Neural crest cell (in vitro differentiated cells): ENCODE measurements at places on chromosomes 16 and 17.

DNA sequence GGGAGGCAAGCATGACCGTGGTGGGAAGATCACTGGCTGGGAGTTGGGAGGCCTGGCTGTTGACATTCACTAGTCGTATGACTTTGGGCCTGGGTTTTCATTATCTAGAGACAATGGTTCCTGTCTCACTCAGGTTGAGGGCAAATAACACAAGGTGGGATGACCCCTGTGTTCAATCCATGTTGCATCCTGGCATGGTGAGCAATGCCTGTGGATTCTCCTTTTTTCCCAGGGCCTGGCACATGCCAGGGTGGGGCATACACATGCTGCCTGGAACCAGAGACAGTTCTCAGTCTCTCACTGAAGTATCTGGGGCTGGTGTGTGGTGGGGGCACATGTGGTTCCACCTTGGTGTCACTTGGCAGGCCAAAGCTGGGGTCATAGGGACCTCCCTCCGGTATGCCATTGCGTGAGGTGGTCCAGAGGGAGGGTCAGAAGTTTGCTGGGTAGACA, 5.4 kb downstream of the THRA start:
- no peak for DNase-seq

GRCh38 chr17:75403131-75403530, 2.3 kb downstream of the GRB2 start:
- no peak for DNase-seq

GRCh38 chr17:57582881-57583756, 162.0 kb downstream of the CCDC182 start:
- DNase-seq, result no peak

DNA sequence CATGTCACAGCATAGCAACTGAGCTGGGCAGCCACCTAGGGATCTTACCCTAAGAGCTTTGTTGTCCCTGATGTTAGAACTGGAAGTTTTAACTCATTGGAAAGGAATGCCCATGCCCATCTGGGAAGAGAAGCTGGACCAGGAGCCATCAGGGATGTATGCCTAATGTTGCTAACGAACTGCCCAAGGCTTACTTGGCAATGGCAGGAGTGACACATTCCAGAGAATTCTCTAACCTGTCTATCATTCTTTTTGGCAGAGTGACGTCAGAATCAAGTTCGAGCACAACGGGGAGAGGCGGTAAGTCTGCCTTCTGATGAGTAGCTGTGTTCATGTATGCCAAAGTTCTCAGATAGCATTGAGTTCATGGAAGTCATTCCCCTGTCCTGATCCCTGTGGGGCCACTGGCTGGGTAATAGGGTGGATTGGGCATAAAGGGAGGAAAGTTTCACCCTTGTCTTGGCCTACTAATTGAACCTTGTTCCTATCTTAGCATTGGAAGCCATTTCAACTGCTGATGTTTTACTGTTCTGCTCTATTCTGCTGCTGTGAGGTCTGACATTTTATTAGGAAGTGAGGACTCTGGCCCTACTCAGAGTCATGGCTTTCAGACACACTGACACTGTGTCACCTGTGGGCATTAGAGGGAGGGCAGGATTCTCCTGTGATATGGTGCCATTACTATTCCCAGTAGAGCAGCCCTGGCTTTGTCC, 23.7 kb downstream of the MAP3K3 start:
- no peak for DNase-seq

DNA sequence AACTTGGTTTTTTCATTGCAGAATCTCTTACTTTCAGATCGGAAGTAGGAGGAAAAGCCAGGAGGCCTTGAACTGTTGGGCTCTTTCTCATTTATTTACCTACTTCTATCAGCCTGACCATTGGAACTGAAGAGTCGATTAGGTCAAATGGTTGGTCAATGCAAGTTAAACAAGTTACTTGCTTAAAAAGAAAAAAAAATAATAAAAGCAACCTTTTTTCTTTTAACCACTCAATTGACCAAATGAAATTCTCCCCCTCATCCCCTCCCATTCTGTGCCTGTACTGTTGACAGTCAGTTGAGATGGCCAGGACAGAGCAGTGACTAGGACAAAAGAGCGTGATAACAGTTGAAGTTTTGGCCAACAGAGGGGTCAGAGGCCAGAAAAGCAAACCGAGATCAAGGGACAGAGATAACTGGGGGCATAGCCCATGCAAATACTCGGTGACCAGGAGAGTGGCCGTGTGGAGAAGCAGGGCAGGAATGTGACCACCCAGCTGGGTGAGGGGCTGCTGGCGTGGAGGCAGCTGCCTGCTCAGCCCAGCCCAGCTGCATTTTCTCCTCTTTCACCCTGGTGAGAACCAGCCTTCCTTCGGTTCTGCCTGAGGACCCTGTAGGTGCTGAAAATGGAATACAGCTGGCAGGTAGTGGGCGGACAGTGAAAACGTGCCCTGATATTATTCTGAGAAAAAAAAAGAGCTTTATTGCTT, 72.2 kb downstream of the HS3ST3B1 start:
- peak; percentile 5 for DNase-seq

DNA sequence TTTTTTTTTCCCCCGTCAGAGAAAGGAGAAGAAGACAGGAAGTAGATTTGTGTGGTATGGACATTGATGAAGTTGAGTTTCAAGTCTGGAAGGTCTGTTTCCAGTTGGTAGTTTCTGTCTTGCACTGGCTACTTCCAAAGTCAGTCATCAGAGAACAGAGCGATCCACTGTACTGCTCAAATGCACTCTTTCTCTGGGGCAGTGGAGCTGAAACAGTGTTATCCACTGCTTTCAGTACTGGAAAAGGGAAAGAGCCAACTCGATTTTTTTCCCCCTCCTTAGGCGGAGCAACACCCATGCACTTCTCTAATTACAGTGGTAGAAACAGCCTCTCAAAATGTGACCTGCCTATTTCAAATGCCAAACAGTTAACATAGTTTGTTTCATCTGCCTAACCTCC, 7.4 kb downstream of the PRKCA start:
- DNase-seq, result no peak

DNA sequence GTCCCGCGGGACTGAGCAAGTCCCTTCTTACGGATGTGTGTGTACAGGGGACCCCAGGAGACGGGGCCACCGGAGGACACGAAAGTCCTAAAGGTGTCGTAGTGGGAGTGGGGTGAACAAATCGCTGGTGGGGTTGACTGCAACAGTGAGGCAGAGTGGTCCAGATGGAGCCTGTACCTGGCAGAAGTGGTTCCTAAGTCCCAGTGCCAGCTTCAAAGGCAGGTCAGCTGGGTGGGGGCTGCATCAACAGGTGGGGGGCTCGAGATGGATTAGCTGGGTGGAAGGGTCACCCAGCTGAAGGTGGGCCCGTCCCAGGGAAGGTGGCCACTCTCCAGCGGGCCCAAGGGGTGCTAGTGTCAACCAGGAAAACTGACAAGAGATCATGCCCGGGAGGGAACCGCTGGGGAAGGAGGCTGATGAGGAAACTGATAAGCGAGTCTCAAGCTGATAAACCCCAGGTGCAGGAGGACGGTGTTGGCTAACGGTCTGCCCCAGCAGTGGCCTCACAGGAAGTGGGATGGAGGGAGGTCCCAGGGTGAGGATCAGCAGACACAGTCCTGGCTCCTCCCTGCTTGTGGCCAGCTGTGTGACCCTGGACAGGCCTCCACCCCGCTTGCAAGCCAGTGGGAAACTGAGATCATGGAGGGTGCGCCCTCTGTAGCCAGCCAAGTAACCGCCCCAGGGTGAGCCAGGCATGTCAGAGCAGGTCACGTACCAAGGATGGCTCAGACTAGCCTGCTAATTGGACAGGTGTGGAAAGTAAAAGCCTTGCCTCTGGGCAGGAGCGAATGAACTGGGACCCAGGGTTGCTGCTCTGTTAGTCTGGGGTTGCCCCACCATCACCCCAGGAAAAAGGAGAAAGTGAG, 1.0 kb downstream of the ORAI3 start:
- no peak for DNase-seq

DNA sequence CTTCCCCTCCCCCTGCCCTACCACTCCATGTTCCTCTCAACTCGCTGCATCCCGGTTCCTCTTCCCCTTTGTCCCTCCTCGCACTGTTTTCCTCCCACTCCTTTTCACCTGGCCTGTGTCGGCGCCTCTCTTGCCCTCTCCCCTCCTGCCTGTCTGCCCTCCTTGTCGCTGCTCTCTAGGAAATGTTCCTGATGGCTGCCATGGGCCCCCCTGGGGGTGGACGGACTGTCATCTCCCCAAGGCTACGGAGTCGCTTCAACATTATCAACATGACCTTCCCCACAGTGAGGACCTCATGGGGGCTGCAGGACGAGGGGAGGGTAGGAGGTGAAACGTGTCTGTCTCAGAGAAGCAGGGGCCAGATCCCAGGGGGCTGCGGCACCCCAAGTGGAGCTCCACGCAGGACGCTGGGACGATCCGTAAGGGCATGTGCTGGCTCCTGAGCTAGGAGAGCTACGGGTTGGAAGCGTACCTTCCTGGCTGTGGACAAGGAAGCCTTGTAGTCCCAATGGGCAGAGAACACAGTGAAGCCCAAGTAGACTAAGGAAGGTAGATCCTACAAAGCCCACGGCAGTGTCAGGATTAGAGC, 39.8 kb upstream of the KDM6B start:
- no peak for DNase-seq

DNA sequence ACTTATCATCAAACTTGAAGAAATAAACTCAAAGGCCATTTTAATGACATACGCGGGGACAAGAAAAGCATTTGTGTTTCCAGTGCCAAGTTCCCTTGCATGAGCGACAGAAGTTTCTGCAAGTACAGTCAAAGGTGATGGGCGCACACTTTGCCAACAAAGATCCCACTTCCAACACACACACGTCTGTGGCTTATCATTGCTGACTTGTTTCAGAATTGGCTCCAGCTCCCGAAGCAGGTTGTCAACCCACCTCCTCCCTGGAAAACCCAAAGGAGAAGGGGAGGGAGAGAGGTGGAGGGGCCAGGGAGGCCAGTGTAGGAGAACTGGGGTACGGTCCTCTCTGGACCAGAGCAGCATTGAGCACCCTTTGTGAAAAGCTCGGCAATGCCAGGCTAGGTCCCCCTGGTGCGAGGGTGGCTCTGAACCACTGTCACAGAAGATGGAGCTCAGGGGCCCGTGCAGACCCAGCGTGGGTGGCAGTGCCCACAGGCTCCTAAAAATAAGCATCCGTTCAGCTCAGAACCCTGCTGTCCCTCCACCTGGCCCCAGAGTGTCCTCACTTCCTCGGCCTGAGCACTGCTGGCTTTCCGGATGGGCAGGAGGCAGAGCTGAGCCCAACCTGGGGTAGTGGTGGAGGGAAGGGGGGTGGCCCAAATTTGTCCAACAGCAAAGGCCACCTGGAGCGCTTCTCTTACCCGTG, 33.2 kb downstream of the RBFOX3 start:
- DNase-seq, result no peak

DNA sequence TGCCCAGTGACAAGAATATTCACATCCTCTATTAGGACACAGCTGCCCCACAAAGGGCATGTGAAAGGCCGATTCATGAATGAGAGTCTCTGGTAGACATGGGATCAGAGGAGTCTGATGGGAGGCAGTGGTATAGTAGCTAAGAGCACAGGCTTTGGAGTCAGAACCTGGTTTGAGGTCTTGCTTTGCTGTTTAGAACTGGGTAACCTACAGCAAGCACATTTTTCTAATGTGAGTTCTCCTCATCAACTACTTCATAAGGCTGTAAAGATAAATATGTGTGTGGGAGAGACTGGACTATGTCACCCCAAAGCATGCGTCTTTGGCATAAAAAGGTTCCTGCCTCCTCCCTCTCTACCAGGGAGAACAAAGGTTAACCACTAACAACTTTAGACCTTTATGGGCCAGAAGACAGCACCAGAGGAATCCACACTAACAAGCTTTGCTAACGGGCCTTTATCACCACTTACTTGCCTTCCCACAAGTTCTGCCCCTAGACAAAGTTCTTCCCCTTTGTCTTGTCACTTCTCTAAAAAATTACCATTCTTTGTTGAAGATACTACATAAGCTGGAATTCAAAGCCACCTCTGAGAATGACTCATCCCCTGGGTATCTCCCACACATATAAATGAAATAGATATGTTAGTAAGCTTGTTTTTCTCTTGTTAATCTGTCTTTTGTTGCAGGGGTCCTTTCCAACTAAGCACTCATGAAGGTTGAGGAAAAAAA, 21.1 kb downstream of the CDR2 start:
- DNase-seq, result no peak

GRCh38 chr16:17832738-17833137, 362.0 kb upstream of the XYLT1 start:
- DNase-seq, result no peak
